NT2/D1 (cell line): ENCODE measurements at places on chromosomes 5 and 9.

DNA sequence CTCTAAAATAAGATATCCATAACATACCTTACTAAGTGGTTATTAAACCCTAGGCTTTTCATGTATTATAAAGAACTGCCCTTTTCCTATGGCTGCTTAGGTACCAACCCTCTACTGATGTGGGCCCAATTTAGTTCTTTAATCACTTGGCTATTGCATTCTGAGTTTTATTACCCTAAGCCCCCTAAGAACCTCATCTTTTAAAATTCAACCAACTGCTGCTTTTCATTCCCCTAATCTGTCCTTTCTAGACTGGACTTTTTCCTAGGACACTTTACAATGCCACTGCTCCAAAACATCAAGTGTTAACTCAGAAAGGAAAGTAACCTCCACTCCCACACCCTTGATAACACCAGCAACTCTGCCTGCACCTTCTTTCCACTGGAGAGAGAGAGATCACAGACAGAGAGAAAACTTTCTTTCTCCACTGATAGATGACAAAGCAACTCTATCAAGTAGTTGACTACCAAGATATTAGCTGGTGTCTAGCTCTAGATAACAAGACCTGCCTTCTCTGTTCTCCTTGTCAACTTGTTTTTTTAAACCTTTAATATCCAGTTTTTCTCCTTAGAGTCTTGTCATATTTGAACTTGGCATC, 27.3 kb downstream of the ELL2 start:
- DNase-seq, result no peak

GRCh38 chr9:92740009-92740408, 24.6 kb downstream of the BICD2 start:
- no peak for DNase-seq

DNA sequence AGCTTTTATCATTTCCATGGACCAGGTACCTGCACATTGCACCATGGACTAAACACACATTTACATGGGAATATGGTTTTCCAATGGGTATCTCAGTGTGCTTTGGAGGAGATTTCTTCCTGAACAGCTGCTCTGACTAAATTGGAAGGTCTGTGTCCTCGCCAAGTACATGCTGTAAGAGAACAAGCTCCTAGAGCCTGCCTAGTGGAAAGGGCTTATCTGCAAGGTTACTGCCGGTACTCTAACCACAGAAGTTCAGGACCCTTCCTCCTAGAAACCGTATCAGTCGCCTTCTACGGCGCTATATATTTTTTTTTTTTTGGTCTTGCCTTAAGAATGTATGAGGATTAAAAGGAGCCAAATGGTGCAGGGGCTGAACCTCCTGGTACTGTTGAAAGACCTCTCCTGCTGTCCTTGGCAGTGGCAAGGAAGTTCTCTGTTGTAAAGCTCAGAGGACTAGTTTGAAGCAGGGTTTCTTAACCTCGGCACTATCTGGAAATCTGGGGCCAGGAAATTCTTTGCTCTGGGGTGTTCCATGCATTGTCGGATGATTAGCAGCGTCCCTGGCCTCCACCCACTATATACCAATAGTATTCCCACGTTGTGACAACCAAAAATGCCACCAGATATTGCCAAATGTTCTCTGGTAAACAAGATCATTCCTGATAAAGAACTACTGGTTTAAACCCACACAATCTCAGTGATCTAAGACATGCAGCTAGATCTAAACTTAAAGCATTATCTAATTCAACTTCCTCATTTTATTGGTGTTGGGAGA, 107.4 kb downstream of the FBXO38 start:
- no peak for DNase-seq

GRCh38 chr9:99779277-99779676, 42.4 kb upstream of the NR4A3 start:
- DNase-seq, result no peak

DNA sequence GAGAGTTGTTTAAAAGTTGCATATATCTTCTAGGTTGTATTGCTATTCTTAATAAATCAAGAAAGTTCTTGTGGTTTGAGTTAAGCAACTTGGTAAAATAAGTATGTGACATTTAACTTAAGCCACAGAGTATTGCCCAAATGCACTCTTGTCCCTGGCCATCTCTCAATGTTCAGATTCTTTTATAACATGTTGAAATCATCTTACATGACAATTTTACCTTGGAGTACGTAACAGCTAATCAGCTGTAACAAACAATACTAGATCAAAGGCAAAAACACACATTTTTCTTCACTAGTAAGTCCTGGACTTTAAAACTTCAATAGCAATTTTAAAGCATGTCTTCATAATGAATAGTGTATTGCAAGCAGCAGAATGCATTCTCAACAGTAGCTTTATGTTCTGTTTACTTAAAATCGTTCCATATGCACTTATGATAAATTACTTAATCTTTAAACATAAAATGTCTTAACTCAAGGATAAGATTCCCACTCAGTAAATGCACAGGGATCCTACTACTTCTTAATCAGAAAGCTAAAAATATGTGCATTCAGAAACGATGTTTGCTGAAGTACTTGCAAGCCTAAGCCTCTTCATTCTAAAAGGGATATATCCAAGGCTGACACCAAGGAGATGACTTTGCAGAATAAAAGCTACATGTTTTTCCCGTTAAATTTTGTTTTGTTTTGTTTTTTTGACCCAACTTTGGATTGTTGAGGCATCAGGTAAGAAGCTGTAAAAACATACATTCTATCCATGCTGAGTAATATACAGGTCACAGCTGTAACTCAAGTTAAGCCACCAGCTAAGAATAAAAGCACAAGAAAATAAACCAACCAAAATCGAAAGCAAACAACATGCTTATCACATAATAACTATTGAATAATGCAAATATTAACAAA, 86.1 kb upstream of the NFIB start:
- no peak for DNase-seq

DNA sequence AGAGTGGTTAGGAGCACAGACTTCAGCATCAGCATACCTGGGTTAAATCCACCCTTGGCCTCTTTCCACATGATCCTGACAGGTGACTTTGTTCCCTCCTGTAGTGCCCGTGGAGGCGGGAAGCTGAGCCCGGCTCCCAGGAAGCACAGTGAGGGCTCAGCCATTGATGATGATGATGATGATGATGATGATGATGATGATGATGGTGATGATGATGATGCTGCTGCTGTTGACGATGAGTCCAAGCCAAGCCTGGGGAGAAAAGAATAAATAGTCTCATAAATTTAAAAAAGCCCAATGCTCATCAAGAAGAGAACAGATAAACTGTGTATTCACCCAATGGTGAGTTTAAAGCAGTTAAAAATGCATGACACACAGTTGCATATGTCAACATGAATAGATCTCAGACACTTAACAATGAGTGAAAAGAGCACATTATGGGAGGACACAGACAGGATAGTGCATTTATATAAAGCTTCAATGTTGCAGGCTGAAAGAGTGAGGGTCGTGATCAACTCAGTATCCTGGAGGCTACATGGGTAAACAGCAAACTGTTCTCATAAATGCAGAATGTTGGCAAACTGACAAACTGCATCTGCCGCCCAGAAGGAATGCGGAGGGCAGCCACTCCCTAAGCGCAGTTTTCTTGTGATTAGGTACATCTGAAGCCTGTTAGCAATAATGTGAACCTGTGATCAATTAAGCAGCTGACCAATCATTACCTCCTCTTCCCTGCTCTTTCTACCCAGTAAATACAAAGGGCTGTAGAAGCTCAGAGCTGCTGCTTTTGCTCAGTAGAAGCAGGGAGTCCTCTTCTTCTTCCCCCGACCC, 11.7 kb upstream of the CFAP157 start:
- no peak for DNase-seq

DNA sequence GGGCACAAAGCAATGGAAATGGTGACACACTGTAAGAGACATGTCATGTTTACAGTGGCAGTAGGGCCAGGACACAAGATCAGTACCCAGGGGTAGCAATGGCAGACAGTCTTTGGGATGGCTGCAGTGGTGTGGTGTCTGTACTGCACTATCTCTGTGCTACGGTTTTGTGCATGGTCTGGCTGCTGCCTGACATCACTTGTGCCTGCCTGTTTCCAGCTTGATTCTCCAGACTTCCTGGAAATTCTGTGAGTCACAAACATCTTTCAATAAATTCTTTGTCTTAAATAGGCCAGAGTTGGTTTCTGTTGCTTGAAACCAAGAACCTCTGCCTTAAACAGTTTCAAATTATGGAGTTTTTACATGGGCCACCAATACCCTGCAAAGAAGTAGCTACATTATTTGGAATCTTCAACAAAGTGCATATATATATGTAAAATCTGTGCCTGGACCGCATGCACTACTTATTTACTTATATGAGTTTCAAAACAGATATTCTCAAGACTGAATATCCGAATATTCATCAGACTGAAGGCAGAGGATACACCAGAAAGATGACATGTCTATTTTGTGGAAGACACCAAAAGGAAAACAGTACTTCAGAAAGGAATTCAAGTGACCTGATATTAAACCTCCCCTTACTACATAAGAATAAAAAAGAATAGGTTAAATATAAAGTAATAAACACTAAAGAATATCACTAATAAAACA, 188.1 kb downstream of the RFX3 start:
- no peak for DNase-seq

DNA sequence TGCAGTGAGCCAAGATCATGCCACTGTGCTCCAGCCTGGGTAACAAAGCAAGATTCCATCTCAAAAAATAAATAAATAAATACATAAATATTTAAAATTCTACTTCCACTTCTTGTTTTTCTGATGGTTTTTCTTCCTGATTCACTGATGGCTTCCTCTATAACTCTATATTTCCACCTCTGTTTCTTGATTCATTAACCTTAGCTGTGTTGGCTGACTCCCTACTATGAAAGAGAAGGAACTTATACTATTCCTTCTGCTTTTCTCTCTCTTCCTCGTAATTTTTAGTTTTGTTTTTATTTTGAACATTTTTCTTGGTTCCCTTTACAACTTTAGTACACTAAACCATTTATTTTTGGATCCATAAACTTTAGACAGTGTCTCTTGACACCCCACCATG, 103.5 kb downstream of the MAMDC2 start:
- DNase-seq, result no peak

- no peak for DNase-seq
Observed at GRCh38 chr9:37512437-37512836, 26.7 kb downstream of the POLR1E start.

- DNase-seq, result no peak
Observed at GRCh38 chr9:105457560-105458294, 9.9 kb downstream of the FSD1L start.

GRCh38 chr5:113723021-113723420, 209.5 kb downstream of the YTHDC2 start:
- DNase-seq, result no peak

DNA sequence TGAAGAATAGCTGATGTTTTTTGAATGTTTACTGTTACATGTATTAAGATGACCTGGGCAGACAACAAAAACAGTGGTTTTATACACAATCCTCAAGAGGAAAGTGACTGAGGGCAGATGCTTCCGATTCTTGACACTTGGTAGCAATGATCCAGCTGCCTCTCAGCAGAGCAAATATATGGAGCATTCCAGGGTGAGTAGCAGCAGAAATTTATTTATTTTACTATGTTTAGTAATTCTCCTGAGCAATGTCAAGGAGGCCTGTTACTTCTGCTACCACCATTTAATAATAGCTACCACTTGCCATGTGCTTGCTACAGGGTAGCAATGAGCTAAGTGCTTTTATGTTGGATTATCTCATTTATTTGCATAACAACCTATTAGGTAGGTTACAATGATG, 69.1 kb upstream of the NR3C1 start:
- no peak for DNase-seq

DNA sequence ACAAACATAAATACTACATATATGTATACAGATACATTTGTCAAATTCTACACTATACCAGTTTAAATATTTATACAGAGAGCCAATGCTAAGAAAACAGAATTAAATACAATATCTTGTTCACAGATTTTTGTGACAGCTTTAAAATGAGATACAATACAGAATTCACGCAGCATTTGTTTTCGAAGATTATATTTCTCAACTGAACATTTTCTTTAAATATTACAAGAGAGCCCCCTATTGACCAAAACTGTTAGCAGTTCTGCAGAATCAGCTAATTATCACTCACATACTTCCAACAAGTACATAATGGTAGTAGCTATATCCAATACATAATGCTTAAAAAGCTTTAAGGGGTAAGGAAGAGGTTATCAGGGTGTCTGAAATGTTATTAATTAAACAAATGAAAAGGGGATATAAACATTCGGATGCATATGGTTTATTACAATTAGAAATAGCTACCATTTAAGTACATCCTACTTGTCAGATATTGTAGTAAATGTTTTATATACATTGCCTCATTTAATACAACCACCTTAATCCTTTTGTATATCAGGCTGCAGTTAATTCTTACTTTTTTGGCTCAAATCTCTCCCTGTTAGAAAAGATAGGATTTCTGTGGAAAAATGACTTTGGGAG, 31.7 kb downstream of the ZDHHC21 start:
- no peak for DNase-seq

GRCh38 chr5:463952-464351, 21.0 kb downstream of the EXOC3 start:
- no peak for DNase-seq

DNA sequence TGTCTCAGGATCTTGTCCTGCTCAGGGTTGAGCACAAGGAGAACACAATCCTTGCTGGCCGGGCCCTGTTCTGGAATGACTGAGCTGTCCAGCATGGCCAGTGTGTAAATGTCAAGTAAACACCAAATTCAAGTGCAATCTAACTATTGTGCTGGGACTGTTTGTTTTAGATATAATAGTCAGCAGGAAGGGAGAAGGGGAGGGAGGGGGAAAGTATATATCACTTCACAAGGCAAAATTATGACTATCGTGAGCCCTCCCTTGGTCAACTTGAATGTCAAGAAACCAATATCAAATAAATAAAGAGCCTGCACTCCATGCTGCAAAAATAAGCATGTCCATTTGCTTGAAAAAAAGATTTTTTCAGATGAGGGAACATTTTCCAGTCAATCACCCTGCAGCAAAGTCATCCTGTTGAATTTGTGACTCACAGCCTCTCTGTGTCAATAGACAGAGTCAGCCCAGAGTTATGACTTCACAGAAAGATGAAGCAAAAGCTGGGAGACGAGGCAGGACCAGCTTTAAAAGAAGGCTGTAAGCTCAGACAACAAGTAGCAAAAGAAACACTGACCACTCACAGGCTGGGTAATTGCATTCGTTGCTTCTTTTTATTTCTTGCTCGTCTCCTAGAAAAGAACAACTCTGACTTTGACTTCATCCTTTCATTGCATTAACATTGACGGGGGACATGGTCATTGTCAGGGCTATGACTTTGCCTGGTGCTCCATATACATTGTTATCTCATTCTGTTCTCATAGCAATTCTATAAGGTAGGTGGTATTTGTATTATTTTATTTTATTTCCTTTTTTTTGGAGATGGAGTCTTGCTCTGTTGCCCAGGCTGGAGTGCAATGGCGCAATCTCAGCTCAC, 15.3 kb upstream of the KLF4 start:
- DNase-seq, result no peak

DNA sequence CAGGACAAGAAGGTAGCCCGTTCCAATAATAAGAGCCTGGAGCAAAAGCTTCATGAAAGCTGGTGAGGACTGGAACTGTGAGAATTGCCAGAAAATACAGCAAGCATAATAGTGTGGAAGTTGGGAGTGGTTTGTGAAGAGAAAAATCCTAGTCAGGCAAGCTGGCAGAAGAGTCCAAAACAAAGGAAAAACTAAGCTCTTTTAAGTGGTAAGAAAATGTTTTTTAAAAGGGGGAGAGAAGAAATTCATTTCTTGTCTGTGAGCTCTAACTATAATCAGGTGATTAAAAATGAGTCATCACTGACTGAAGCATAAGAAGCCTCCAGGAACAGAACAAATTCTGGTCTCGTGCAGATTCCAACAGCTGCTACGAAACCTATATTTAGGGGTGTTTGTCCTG, 102.6 kb downstream of the CAAP1 start:
- DNase-seq, result no peak
